ENCODE measurements at places on chromosomes 7 and 10. TPM values are rescaled to one million over a fixed set of nuclear protein-coding genes. Genes with fewer than 3 reads are reported as not detected.

DNA sequence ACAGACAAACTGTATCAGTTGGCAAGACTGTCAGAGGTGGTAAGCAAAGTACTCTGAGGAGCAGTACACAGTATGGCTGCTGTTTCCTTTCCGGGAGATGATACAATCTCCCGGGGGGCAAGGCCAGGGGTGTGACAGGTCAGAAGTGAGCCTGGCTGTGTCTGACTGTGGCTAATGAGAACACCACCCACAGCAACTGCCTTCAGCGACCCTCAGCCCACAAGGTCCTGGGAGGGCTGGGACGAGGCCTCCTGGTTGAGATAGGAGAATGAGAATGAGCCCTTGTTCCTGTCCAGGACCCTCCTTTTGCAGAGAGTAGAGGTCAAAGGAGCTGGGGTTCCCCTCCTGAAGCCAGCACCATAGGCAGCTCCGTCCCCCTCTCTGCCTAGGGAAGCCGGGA lies 421.7 kb downstream of the TCERG1L start:
- no peak overlapping the region for H3K4me3 ChIP-seq
- H3K27me3 ChIP-seq, result no peaks in the 10 kb centered on the region
- no peaks in the 10 kb centered on the region for H3K4me1 ChIP-seq
- no peak overlapping the region for H3K27ac ChIP-seq

Gene PLCE1
- 25.5 TPM for total RNA-seq

Gene IRF5
- total RNA-seq, result 6.2 TPM

Gene LUC7L2
- total RNA-seq, result 133 TPM

Gene HBP1
- 86.2 TPM for total RNA-seq

Gene SHTN1
- total RNA-seq, result 13.3 TPM
